Activated CD4-positive, alpha-beta T cell treated with anti-CD3 and anti-CD28 coated beads, Interleukin-2, amount 10 ng/mL, durations not matched to agents 24 days and 14 days (primary cell): ENCODE measurements at places on chromosomes 7 and 10. TPM values are rescaled to one million over a fixed set of nuclear protein-coding genes. Genes with fewer than 3 reads are reported as not detected.

The SEC24C gene
- 106 TPM in 2 replicates for total RNA-seq

The CBLL1 gene
- total RNA-seq: 48.7 and 50.7 TPM in 2 replicates

DNA sequence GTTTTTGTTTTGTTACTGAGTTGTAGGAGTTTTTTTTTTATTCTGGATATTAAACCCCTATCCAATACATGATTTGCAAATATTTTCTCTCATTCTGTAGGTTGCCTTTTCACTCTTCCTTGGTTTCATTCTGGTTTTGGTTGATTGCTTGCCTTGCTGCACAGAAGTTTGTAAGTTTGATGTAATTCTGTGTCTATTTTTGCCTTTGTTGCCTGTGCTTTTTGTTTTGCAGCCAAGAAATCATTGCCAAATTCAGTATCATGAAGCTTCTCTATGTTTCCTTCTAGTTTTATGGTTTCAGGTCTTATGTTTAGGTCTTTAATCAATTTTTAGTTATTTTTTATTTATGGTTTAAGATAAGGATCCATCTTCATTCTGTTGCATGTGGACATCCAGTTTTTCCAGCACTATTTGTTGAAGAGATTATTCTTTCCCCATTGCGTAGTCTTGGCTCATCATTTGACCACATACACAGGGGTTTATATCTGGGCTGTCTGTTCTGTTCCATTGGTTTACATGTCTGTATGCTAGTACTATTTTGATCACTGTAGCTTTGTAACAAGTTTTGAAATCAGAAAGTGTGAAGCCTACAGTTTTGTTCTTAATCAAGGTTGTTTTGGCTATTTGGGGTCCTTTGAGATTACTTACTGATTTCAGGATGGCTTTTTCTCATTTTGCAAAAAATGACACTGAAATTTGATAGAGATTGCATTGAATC lies 26.4 kb downstream of the BMPR1A start:
- no peak for DNase-seq

GRCh38 chr10:47255033-47255813 lies 44.8 kb upstream of the GDF10 start:
- DNase-seq: no peak

DNA sequence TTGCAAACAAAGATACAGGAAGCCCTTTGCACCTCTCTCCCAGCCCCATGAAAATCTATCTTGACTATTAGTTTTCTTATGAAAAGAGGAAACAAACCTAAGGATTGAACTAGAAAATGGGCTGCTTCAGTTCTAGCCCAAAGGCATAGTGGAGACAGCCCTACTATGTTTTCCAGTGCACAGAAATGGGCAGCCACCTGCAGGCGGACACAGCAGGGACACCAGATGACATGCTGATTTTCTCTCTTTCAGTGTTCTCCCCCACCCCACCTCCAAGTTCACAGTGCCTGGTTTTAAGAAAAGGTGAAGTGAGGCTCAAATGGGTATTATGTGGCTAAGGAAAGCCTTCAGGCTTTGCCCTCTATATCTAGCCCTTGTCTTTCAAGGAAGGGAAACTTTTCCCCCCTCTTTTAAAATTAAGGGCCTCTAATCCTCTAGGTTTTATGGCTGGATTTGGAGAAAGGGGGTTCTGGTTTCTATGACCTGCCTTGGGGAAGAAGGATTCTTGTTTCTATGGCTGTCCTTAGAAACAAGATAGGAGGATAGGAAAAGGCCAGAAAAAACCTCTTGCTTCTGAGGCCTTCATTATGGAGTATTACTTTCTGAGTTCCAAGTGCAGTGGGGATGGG lies 23.5 kb upstream of the DDX50 start:
- no peak for DNase-seq

The GPC2 gene
- total RNA-seq: 6.3 and 7.9 TPM in 2 replicates

- no peak for DNase-seq
Observed at GRCh38 chr7:21939858-21940372, 5.8 kb downstream of the CDCA7L start.

The PLXNA4 gene
- total RNA-seq: 0.54 and 0.70 TPM in 2 replicates

DNA sequence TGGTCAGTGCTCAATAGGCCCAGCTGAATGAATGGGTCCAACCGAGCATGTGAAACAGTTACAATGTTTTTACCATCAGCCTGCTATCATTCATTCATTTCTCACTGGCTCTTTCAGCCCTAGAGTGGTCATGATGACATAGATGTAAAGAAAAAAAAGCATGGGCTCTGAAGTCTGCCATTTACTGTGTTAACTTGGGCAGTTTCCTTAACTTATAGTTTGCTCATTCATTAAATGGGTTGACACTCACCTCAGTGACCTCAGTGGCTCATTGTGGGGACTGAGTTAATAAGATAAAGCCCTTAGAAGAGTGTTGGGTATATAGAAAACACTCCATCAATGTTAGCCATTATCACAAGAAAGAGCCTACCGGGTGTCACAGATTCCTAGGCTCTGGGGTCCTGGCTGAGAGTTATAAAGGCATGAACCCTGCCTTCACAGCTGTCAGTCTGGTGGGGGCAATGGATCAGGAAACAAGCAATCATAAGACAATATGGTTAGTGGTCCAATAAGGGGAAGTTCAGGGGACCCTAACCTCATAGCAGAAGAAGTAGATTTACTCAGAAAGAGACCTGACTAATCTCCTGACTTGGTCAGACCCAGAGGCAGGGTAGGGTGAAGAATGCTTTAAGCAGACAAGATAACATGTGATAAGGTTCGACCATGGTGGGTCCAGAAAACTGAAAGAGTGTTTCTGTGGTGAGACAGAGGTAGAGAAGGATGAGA lies 29.7 kb upstream of the GPAM start:
- DNase-seq: no peak

DNA sequence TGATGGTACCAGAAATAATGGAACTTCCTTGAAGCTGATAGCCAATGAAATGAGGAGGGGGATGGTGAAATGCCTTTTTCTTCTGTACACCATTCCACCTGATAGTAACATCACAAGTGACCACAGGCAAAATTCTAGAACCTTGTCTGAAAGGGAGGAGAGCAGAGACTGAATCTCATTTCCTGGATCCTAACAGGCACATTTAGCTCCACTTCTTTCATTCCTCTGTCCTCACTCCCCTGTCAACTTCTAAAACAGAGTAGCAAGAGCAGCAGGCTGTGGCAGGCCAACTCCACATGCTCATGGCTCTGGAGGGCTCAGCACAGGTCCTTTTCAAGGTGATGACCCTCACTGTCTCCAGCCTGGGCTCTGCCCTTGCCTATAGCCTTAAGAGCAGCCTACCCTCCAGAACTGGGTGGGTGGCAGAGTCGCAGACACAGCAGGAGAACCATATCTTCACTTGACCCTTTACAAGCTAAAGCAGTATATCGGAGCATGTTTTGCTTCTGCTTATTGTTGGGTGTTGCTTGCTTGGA lies at the start of gene LRRC18:
Gene LRRC18 (minus strand): TSS at position 51 of the 536 bp plus-strand sequence. CDS start 25,685 bp downstream, outside the sequence.
- DNase-seq: no peak

DNA sequence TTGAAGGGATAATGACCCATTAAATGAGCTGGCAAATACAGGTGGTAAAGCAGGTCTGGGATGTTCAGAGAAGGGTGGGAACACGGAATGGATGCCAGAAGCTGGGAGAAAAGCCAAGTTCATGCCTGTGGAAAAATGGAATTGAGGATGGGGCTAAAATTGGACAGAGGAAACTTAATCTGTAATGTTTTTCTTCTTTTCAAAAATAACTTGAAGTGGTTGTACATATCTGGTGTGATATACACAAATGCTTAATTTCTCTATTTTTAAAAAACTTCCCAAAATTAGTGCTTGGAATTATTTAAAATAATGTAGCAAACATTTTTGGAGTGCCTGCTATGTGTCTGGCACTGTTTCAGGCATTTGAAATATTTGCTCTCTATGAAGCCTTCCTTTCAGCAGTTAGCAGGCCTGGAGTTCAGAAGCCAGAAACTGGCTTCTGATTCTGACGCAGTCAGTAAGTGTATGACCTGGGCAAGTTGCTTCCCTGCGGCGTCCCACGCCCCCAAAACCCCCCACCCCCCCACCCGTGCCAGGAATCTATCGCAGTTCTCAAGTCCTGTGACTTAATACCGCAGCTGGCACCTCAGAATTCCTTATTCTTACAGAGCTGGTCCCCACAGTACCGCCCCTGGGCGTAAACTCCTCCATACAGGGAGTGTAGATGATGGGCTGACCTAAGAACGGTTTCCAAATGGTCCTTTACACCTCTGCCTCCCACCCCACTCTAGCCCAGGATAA lies 828 bp upstream of the MALSU1 start:
- DNase-seq: no peak
